Osteoblast (primary cell): ENCODE measurements at places on chromosomes 11 and 22. TPM values are rescaled to one million over a fixed set of nuclear protein-coding genes. Genes with fewer than 3 reads are reported as not detected.

Gene ABCC8
- total RNA-seq = not detected in 2 replicates

Gene ELFN2
- total RNA-seq = under 0.01 and 0.29 TPM in 2 replicates

DNA sequence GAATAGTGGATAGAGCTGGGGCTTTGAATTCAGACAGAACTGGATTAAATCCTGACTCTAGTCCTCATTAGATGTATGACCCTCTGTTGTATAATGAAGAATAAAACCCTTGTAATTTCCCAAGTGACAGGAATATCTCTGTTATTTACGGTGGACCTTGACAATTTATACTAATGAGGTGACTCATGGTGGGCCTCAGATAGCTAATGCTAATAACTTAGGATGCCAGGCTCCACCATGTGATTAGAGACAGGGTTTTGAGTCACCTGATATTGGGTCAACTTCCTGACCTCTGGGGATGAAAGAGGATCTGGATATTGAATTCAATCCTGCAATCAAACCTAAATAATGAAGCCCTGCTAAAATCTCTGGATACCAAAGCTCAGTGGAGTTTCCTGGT is 33.6 kb downstream of the OSBP start:
- DNase-seq = no peak

DNA sequence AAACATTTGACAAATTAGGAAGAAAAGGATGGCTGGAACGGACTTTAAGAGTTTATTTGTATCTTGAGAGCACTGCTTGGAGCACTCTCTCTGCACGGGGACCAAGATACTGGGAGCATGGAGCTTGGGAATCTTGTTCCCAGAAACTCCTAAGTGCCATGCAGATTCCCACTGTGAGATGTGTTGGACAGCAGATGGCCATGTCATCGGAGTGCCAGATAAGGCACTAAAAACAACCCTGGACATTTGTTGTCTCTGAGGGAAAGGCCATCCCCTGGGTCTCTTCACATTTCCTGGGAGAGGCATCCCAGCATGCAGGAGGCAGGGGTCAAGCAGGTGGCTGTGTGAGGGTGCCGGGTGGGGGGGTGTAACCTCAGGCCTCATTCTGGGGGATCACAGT is 2.9 kb downstream of the KIRREL3 start:
- DNase-seq = no peak

DNA sequence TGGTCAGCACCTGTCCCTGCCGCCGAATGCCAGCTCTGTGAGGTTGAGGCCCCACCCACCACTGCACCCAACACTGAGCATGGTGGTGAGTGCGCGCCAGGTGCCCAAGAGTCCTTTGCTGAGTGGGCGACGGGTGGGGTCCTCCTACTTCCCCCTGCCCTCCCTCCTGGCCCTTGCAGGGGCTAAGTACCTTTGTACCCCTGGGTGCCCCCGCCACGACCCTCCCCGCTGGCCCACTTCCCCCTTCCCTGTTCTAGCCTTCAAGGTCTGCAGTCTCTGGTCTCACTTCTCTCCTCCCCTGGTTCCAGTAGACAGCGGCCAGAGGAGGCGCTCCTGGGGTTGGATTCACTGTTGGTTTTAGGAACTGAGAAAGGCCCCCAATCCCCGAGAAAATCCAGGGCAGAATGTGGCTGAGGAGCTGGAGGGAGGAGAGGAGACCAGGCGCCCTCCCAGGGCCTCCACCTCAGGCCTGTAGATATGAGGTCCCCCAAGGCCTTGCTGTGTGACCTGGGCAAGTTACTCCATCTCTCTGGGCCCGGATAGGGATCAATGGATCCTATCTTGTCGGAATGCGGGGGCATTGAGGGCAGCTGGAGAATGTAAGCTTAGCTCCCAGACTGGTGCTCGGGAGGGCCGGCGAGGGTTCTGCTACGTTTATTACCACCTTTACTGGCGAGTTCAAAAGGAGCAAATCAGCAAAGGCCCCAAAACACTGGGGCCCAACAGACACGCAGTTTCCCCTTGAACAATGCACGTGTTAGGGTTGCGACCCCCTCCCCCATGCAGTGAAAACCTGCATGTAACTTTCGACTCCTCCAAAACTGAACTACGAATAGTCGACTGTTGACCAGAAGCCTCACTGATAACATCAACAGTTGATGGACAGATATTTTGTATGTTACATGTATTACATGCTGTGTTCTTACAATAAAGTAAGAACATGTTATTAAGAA is 31.9 kb upstream of the SMIM38 start:
- DNase-seq = no peak

DNA sequence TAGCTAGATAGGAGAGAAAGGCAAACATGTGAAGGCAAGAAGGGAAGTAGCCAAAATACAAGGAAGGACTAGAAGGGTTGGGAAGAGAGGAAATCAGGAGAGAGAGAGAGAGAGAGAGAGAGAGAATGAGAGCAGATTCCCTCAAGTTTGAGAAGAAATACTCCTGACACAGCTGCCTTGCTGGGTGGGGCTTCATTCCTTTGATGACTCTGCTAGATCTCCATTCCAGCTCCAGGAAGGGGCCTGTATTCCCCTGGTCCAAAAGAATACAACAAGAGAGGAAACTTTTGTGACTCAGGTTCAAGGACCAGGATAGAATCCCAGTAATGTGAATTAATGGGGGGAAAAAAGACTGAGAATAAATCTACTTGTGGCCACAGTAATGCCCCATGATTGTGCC is 62.9 kb upstream of the SPON1 start:
- DNase-seq = no peak

- DNase-seq = no peak
Measured at GRCh38 chr11:10366568-10367331, 61.9 kb downstream of the ADM start.

DNA sequence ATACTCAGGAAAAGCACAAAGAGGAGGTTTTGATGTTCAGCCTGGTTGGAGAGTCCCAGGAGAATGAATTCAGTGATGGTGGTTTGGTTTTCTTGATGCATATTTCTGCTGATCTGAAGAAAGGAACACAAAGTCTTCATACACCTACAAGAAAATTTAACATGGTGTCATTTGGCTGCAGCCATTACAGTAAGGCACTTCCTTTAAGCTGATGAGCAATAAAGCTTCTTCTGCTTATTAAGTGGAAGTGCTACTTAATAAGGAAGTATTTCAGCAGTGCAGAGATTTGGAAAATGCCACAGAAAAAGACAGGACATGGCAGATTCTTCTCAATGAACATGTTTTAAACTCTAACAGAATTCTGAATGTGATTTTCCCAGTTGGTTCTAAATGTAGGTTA is at the start of gene OR1S2:
Gene OR1S2, minus strand, starts transcription at position 101 of the 400 bp plus-strand sequence. Its CDS starts 0 bp downstream, at position 101.
- DNase-seq = no peak

DNA sequence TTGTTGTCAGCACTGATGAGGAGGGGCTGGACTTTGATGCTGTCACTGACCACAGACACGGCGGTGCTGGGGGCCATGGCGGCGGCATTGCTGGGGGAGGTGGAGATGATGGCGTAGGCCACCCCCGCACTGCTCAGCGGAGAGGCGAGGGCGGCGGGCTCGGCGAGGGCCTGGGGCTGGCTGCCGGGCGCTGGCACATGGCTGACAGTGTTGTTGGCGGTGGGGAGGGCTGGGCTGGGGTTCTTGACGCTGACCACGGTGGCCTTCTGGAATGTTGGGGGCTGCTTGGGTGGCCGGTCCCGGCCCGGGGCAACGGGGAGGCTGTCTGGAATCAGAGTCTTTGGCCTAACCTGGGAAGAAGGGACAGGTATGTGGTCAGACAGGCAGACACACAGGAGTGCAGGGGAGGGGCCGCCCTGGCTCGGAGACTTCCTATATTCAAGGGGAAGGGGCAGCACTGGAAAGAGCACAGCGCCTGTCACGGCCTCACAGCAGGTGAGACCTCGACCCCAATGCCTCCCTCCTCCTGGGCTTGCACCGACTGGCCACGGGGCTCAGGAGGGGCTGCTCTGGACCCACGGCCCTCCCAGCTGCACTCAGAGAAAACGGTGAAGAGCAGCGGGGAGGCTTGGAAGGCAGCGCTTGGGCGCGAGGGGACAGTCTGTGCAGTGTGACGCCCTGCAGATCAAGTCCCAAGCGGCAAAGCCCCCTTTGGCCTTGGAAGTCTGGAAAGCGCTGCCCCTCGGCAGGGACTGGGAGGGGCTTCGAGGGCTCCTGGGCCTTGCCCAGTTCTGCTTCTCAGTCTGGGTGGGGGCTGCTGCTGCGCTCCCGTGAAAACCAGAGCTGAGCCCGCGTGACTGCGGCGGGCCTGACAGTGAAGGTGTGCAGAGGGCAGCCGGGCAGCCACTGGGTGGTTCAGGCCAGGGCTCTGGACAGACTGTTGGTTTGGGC is 93.2 kb downstream of the PHF21B start:
- peak; percentile 58 for DNase-seq

DNA sequence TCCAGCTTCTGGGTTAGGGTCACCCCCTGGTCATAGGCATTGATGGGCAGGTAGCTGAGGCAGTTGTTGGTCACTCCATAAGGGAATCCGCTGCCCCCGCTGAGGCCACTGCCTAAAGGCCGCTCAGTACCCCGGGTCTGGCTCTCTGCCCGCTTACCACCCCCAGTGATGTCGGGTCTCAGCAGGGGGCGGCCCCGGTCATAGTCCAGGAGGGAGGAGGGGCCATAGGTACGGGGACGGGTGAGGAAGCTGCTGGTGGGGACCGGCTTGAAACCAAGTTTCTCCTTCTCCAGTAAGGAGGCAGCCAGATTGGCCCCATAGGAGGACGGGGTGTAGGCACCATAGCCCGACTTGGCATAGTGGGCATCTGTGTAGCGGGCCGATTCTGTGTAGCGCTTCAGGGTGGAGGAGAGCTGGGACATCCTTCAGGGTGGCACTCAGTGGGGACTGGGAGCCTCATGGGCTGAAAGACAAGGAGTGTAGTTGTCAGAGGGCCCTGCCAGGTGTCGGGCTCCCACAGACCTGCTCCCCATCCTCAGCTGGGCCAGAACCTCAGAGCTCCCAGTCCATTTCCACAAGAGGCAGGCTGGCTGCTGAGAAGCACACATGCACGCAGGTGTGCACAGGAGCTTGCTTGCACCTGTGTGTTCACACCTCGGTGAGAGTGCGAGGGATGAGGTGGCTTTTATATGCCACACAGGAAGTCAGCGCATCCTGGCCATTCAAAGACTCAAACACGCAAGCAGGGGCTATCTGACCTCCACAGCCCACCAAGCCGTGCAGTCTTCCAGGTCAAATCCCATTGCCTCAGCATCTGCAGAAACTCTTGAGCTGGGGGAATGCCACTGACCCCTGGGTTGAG is 8.2 kb downstream of the USP2 start:
- DNase-seq = no peak

GRCh38 chr11:105953886-105954285 is 68.2 kb downstream of the MSANTD4 start:
- DNase-seq = no peak

DNA sequence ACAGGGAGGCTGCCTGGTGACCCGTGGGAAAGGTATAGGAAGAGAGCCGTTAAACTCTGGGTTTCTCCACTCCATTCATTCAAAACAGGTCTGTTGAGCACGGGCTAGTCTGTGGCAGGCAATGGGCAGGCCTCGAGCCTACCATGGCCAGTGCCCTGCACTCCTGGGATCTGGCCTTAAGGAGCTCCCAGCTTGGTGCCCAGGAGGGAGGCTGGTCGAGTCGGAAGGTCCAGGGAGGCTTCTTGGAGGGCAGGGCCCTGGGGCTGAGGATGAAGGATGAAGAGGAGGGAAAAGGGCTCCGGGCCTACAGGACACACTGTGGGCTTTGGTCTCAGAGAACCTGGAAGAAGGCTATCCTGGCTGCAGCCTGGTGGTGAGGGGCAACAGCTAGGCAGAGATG is 41.9 kb upstream of the MN1 start:
- no peak for DNase-seq

DNA sequence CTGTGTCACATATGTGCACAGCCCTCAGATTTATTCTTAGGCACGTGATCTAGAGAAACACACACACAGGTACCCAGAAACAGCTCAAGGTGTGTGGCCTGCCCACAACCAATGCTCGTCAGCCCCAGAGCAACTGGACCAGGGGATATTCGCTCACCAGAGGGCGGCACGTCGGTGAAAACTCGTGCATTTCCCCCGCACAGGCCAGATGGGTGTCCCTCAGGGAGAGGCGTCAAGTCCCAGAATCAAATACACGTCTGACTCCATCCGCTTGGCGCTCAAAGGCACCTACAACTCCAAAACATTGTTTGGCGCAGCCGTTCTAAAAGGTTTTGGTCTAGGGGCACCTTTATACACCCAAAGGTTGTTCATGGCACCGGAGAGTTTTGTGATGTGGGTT is 429.0 kb downstream of the BRD1 start:
- DNase-seq = no peak

DNA sequence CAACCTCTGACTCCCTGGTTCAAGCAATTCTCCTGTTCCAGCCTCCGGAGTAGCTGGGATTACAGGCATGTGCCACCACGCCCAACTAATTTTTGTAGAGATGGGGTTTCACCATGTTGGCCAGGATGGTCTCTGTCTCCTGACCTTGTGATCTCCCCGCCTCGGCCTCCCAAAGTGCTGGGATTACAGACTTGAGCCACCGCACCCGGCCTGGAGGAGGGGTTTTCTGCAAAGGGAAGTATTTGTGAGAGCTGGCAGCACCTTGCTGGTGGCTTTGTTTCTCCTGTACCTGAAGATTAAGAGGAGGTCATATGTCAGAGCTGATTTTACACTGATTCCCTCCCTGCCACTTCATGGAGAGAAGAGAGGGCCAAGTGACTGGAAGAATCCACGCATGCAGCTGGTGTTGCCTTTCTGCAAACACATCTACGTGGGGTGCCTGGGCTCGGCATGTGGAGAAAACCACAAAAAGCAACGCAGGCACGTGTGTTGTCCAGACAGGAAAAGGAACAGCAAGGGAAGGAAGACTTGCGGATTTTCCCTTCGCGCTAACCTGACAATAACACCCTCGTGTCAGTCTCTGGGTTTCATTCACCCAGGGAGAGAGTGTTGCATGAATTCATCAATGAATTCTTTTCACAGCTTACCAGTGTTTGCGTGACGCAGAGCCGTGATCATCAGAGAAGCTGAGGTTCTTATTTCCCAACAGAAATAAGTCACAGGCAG is 61.9 kb downstream of the TSPAN18 start:
- no peak for DNase-seq

- DNase-seq = peak; percentile 22
Measured at GRCh38 chr22:21939461-21939913, 13.2 kb downstream of the PPM1F start.
